ENCODE measurements at places on chromosomes 5 and 9. TPM values are rescaled to one million over a fixed set of nuclear protein-coding genes. Genes with fewer than 3 reads are reported as not detected.
A peak's percentile ranks its signal among the peaks of the same experiment; 100 is the strongest.

The RAD23B gene
- 138 TPM for total RNA-seq

The ZBTB26 gene
- total RNA-seq, result 9.9 TPM

GRCh38 chr5:158170060-158170459, 311.1 kb upstream of the CLINT1 start:
- no peak overlapping the region for H3K27ac ChIP-seq
- peaks cover 2% of the 10 kb centered on the region for H3K27me3 ChIP-seq
- H3K36me3 ChIP-seq, result no peaks in the 10 kb centered on the region
- no peak overlapping the region for H3K4me3 ChIP-seq

- no peak within 1 kb of the TSS for H3K27ac ChIP-seq
- H3K36me3 ChIP-seq, result no peaks in the 10 kb centered on the region
- H3K27me3 ChIP-seq, result peaks cover 2% of the 10 kb centered on the region
- no peaks in the 10 kb centered on the region for H3K4me1 ChIP-seq
Observed at GRCh38 chr9:133635533-133636531, at the start of gene DBH. DBH (plus strand) TSS chr9:133636363; CDS start chr9:133636372, 9 bp downstream.

DNA sequence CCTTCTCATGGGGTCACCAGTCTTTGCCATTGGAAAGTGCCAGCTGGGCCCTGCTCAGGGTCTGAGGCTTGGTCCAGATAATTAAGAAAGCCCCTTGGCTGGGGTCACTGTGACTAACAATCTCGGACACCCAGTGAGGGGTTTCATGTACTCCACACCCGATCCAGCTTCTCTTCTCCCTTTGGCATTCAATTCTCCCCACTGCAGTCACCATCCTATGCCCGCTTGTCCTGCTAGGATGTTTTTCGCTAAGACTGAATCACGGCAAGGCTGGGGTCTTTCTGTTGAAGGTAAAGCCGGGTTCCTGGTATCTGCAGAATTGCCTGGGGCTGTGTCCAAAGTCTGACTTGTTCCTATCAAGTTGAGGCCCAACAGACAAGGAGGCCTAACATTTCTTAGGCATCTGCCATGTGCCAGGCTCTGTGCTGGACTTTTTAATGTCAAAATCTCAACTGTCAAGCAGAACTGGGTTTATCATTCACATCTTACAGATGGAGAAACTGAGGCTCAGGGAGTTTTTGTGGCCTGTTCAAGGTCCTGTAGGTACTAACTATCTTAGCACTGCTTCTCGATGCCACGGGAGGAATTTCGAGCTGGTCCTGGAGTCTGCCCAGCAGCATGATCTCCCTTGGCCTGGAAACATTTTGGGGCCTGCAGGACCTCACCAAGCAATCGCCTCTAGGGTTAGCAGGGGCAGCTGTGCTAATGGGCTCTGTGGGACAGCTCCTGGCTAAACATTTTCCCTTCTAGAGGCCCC, 142.0 kb upstream of the ALDH1B1 start:
- no peaks in the 10 kb centered on the region for H3K27me3 ChIP-seq
- DNase-seq, result no peak
- no peak overlapping the region for H3K4me3 ChIP-seq
- no peaks in the 10 kb centered on the region for H3K36me3 ChIP-seq
- H3K4me1 ChIP-seq, result no peaks in the 10 kb centered on the region
- no peak overlapping the region for H3K27ac ChIP-seq

DNA sequence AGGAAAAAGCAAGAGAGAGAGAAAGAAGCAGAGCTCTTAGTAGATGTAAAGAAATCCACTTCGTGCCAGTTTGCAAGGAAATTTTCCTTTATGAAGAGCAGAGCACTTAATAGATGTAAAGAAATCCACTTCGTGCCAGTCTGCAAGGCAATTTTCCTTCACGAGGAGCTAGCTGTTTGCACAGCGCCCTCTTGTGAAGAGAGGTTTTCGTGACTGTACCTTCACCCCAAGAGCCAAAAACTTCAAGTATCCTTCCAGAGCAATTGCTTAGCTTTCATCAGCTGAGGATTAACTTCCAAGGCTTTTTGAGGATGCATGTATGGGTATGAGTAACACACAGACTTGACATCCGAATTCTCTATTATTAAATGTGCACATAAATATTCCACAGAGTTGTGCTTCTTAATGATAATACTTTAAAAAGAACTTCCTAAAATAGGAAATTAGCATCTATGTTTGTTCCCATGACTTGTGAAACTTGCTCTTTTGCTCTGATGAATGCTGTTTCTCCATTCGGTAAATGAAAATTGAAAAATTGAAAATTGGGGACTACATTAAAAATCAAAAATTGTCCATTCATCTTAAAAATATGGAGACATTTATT, 525.6 kb downstream of the PDE4D start:
- H3K36me3 ChIP-seq, result no peaks in the 10 kb centered on the region
- H3K27me3 ChIP-seq, result peaks cover 27% of the 10 kb centered on the region
- no peak for DNase-seq

GRCh38 chr5:2569176-2569575, 182.3 kb downstream of the IRX2 start:
- no peaks in the 10 kb centered on the region for H3K36me3 ChIP-seq
- no peak overlapping the region for H3K4me3 ChIP-seq
- H3K27ac ChIP-seq, result no peak overlapping the region
- no peaks in the 10 kb centered on the region for H3K27me3 ChIP-seq
- DNase-seq, result no peak

DNA sequence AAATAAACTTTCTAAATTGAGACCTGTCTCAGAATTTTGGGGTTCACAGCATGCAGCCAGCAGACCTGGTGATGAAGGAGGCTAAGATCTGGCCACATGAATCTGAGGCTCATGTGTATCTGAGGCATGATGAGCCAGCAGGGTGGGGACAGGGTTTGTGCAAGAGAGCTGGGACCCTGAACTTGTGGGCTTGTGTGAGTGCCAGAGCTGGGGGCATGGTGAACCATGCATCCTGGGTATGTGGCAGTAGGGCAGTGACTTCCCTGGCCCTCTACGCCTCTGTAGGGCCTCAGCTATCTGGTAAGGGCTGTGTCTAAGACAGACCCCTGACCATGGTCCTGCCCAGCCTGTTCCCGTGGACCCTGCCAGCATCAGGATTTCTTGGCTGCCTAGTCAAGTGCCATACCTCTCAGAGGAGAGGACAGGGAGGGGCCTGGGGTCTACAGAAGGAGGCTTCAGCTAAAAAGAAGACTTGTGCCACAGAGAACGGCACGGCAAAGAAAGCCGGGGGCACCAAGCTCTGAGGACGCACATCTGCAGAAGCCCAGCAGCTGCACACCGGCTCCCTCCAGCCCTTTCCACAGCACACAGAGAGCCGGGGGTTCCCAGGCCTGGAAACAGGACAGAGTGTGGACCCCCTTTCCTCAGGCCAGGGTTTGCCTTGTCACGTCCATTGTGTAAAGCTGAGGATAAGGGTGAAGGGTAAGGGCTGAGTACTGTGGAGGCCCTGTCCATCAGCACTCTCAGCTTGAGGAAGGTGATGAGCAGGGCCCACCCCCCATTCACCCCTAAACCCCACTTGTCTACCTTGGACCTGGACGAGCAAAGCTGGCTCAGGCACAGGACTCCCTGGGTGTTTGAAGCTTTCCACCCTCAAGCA, 130.1 kb downstream of the MRPL36 start:
- H3K4me3 ChIP-seq, result no peak overlapping the region
- no peaks in the 10 kb centered on the region for H3K4me1 ChIP-seq
- H3K27ac ChIP-seq, result no peak overlapping the region
- DNase-seq, result no peak
- peaks cover 69% of the 10 kb centered on the region for H3K27me3 ChIP-seq

- H3K36me3 ChIP-seq, result no peaks in the 10 kb centered on the region
- no peak for DNase-seq
- H3K27me3 ChIP-seq, result peaks cover 5% of the 10 kb centered on the region
- H3K27ac ChIP-seq, result no peak overlapping the region
- no peak overlapping the region for H3K4me3 ChIP-seq
Observed at GRCh38 chr9:38213631-38214299, 144.7 kb upstream of the SHB start.

The DMAC1 gene
- total RNA-seq, result 46.4 TPM

The HRCT1 gene
- total RNA-seq, result not detected

- H3K4me1 ChIP-seq, result no peaks in the 10 kb centered on the region
- no peak overlapping the region for H3K4me3 ChIP-seq
- H3K36me3 ChIP-seq, result no peaks in the 10 kb centered on the region
- H3K27me3 ChIP-seq, result peaks cover 11% of the 10 kb centered on the region
- no peak for DNase-seq
- H3K27ac ChIP-seq, result no peak overlapping the region
Observed at GRCh38 chr9:114116126-114116747, 17.1 kb upstream of the KIF12 start.

DNA sequence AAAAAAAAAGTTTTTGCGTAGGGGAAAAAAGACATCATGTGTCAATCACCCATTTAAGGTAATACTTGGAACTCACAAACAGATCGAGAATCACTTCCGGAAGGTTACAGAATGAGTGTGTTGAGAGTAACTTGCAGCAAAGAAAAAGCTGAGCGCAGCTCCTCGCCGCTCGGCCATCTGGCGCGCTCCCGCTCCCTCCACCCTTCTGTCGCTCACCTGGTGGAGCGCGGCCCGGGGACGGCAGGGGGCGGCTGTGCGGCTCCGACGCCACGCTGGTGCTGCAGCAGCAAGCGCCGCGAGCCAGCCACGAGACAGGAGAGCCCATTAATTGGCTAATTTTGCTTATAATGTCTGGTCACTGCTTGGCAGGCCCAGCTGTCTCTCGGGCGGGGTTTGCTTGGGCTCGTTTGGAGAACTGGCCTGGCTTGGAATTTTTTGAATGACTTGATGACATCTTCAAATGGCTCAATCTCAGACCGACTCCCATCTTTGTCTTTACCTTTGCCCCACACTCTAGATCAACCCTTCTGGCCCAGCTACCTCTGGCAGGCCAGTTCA, 601.8 kb downstream of the CCDC171 start:
- no peak overlapping the region for H3K27ac ChIP-seq
- DNase-seq, result no peak

DNA sequence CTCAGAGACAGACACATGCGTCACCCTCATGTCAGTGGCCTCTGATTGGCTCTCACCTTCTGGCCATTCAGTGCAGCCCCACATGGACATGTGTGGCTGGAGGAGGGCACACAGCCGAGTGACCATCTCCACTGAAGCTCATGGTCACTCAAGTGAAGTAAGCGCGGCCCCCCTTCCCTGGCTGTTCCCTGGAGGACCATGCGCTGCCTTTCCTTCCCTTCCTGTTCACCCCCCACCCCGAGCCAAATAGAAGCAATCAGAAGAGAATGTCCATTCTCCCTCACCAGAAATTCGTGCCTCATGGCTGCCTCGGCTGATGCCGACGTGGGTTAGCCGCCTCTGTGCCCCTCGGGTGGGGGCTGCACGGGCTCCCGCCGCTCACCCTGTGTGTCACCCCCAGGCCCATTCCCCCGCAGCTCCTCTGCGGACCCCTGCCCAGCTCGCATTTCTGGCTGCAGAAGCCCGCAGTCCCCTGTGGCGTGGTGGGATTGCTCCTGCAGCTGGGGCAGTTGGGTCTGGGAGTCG, 12.5 kb upstream of the COL5A1 start:
- H3K36me3 ChIP-seq, result no peaks in the 10 kb centered on the region
- no peak for DNase-seq
- no peak overlapping the region for H3K27ac ChIP-seq

GRCh38 chr5:102762095-102762534, 7.0 kb downstream of the PAM start:
- H3K27me3 ChIP-seq, result no peaks in the 10 kb centered on the region
- DNase-seq, result no peak
- peak overlapping the region; percentile 73 for H3K4me3 ChIP-seq

- H3K27ac ChIP-seq, result no peak overlapping the region
- no peaks in the 10 kb centered on the region for H3K4me1 ChIP-seq
- H3K4me3 ChIP-seq, result no peak overlapping the region
- H3K36me3 ChIP-seq, result no peaks in the 10 kb centered on the region
Observed at GRCh38 chr5:12242950-12243888, 339.0 kb upstream of the CTNND2 start.

DNA sequence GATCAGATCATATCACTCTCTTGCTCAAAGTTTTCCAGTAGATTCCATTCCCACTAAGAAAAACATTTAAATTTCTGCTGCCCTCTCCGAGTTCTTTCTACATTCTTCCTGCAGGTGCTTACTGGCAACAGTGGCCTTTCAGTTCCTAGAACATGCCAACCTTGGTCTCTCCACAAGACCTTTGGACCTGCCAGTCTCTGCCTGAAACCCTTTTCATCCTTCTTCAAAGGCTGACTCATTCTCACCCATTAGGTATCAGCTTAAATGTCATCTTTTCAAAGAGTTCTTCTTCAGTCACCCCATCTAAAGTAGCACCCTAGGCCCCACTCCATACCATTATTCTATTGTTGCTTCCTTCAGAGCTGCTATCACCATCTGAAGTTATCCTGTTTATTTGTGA, 21.8 kb downstream of the PPIC start:
- no peaks in the 10 kb centered on the region for H3K36me3 ChIP-seq
- H3K4me3 ChIP-seq, result no peak overlapping the region
- no peaks in the 10 kb centered on the region for H3K4me1 ChIP-seq
- no peaks in the 10 kb centered on the region for H3K27me3 ChIP-seq

GRCh38 chr9:134437403-134438194, 111.3 kb downstream of the RXRA start:
- no peak overlapping the region for H3K4me3 ChIP-seq
- no peak overlapping the region for H3K27ac ChIP-seq
- no peaks in the 10 kb centered on the region for H3K36me3 ChIP-seq
- DNase-seq, result no peak
- no peaks in the 10 kb centered on the region for H3K4me1 ChIP-seq
- H3K27me3 ChIP-seq, result peaks cover 6% of the 10 kb centered on the region

The SYNPO gene
- total RNA-seq, result not detected

- H3K27ac ChIP-seq, result peak overlapping the region; percentile 79
- DNase-seq, result no peak
- H3K36me3 ChIP-seq, result peaks cover 18% of the 10 kb centered on the region
- no peak overlapping the region for H3K4me3 ChIP-seq
- peaks cover 65% of the 10 kb centered on the region for H3K4me1 ChIP-seq
Observed at GRCh38 chr5:10577371-10578292, 13.8 kb downstream of the ANKRD33B start.

DNA sequence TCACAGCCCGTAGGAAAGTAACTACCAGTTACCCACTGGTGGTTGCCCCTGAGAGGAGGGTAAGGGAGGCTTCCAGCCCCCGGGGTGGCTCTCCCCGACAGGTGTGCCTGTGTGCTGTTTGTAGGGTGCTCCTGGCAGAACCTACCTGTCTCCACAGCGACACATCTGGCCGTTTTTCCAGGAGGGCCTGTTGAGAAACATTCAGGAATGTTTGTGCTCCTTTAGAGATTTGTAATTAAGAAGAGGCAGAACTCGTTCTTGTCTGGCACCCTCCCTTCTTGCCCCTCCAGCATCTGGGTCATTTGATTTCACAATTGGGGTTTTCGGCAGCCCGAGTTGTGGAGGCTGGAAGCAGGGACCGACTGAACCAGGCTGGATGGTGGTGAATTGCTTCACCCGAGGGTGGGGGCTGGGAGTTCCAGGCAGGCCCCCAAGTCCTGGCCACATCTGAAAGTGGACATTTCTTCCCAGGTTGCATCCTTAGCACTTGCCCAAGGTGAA, 74.2 kb downstream of the WWC1 start:
- no peaks in the 10 kb centered on the region for H3K4me1 ChIP-seq
- no peak overlapping the region for H3K27ac ChIP-seq
- peaks cover 5% of the 10 kb centered on the region for H3K27me3 ChIP-seq
- no peaks in the 10 kb centered on the region for H3K36me3 ChIP-seq

GRCh38 chr5:22372376-22372775, 480.8 kb downstream of the CDH12 start:
- H3K27ac ChIP-seq, result no peak overlapping the region
- no peaks in the 10 kb centered on the region for H3K27me3 ChIP-seq
- H3K4me1 ChIP-seq, result no peaks in the 10 kb centered on the region
